ENCODE measurements at places on chromosomes 3 and 15.
A peak's percentile ranks its signal among the peaks of the same experiment; 100 is the strongest.

DNA sequence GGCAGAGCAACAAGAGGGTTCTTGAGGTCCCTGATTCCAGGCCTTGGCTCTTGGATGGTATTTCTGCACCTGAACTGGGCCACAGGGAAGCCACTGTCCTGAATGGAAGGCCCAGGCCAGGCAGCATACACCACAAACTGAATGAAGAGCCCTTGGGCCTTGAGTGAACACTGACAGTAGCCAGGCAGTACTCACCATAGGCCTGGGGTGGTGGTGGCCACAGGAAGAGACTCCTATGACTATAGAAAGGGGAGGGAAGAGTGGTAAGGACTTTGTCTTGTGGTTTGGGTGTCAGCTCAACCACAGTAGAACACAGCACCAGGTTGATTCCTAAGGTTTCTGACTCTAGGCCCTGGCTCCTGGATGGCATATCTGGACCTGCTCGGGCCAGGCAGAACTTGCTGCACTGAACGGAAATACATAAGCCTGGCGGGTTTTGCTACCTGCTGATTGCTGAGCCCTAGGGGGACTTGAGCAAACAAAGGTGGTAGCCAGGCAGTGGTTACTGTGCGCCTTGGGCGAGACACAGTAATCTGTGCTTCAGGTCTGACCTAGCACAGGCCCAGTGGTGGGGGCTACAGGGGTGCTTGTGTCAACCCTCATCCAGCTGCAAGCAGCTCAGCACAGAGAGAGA lies 241.4 kb downstream of the ISL2 start:
- DNase-seq: no peak

GRCh38 chr15:48868023-48868422 lies 9.9 kb upstream of the EID1 start:
- no peak for DNase-seq

DNA sequence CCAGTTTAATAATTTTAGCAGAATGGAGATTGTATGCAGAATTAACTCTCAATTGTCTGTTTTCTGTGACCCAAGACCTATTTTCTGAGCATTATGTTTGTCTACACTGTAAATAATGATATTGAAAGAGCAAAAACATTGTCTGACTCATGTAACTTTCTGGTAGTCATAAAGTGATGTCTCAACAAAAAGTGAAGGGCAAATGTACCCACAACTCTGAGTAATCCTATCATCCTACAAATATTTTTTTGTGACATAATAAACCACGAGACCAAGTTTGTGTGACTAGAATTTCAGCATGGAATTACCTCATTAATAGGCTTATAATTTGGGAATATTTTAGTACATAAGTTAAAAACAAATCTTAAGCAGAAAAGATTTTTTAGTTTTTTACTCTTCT lies 15.4 kb upstream of the ABHD10 start:
- DNase-seq: no peak

DNA sequence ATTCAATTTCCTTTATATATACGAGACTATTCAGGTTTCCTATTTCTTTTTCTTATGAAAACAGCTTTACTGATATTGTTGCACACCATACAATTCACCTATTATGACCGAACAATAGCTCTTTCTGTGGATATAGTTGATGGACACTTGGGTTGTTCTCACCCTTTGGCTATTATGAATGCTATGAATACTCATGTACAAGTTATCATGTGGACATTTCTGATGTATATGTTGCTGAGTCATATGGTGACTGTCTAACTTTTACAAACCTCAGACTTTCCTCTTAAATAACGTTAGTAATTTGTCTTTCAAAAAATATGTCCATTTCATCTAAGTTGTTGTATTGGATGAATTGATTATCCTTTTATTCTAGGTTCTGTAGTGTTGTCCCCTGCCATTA lies 15.7 kb upstream of the USF3 start:
- DNase-seq: no peak

DNA sequence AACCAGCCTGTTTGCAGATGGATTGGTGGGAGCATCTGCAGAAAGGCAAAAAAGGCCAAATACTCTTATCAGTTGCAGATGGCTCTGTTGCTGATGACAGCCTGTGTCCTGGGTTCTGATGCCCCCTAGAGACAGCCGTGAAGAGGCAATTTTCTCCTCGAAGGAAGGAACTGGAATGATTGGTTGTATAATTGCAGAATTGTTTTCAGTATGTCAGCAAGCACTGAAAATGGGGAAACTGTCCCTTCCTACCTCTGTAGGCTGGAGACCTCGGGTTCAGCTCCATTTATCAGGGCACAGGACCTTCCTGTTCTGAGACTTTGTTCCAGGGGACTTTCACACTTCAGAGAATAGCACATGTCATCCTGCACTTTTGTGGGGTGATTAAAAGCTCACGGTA lies 103.0 kb downstream of the PGPEP1L start:
- DNase-seq: no peak

- no peak for DNase-seq
Observed at GRCh38 chr3:195711813-195712534, 8.8 kb upstream of the MUC20 start.

GRCh38 chr3:187951452-187952190 lies 202.3 kb upstream of the LPP start:
- no peak for DNase-seq

- no peak for DNase-seq
Observed at GRCh38 chr3:187669675-187670504, at the start of gene SST. Gene SST (minus strand): TSS chr3:187670394. CDS start chr3:187670291, 103 bp downstream.

- DNase-seq: no peak
Observed at GRCh38 chr15:69526081-69527061, 73.8 kb downstream of the RPLP1 start.

GRCh38 chr15:89899295-89899945 lies 5.6 kb upstream of the AP3S2 start:
- DNase-seq: peak; percentile 81

GRCh38 chr3:186142393-186142932 lies 33.6 kb upstream of the ETV5 start:
- no peak for DNase-seq

DNA sequence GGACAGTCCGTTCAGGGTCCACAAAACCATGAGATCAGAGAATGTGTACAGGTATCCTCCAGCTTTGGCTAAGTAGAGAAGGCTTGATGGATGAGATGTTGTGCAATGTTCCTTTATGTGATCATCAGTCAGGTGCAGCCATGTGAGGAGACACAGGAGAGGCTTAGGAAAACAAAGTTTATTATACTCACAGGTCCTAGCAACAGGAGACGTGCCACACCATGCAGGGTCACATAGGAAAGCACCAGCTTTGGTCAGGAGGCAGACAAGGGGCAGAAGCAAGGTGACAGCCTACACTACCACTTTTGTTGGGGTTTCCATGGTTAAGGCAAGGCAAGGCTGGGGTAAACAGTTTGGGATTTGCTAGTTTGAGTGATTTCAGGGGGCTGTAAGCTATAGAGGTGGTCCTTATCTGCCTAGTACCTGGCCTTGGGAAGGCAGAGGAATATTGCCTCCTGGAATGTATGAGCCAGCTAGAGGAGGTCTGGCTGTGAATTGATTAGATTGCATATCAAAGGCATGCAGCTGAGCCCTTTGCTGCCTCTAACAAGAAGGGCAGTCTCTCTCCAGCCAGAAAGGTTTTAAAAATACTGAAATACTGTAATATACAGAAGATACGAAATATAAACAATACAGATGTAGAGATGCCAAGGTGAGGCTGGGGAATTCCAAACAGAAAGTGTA lies 248.6 kb downstream of the RYR3 start:
- no peak for DNase-seq

GRCh38 chr3:41125258-41125657 lies 74.0 kb upstream of the CTNNB1 start:
- DNase-seq: no peak

- no peak for DNase-seq
Observed at GRCh38 chr3:8762607-8763377, 6.6 kb downstream of the OXTR start.

- DNase-seq: no peak
Observed at GRCh38 chr3:36060950-36061349, 319.4 kb upstream of the STAC start.

DNA sequence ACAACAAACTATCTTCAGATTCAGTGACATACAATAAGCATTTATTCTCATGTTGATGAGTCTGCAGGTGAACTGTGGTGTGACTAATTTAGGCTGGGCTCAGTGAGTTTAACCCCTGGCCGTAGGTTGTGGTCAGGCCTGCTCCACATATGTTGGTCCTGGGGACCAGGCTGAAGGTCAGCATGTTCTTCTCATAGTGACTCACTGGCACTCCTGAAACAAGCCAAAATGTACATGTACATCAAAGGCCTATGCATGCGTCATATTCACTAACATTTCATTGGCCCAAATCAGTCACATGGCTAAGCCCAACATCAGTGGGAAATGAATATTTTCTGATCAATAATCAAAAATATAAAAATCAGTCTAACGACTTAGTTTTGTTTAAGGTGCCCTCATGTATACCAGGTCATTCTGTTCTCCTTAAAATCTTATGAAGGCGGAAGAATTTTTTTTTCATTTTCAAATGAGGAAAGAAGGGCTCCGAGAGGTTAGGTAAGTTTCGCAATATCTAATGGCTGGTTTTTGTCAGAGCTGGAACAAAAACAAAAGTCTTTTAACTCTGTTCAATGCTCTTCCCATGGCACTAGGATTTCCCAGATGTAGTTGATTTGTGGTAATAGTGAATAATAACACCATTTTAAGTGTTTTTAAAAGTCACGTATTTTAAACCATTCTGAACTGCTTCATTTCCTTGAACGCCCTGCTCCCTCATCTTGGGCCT lies 148.5 kb downstream of the MFSD1 start:
- DNase-seq: no peak

- DNase-seq: no peak
Observed at GRCh38 chr3:118213892-118214291, 820.8 kb downstream of the IGSF11 start.

GRCh38 chr3:41265823-41266273 lies 66.5 kb downstream of the CTNNB1 start:
- no peak for DNase-seq

DNA sequence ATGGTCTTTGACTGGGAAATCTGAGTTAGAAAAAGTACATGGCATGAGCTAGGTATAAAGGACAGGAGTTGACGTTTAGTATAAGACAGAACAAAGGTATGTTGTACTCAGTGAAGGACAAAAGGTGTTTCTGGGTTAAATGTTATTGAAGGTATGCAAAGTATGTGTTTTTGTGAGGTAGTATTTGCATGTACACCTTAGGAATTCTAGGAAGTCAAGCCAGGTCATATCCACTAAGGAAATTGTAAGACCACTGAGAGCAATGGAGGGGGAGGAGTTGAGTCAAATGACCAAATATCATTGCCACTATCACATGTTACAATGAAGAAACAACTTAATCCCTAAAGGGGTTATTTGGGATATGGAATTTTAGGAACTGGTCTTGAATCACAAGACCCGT lies 24.4 kb upstream of the TGFBR2 start:
- DNase-seq: no peak

GRCh38 chr3:86744051-86744450 lies 246.9 kb downstream of the VGLL3 start:
- DNase-seq: no peak

DNA sequence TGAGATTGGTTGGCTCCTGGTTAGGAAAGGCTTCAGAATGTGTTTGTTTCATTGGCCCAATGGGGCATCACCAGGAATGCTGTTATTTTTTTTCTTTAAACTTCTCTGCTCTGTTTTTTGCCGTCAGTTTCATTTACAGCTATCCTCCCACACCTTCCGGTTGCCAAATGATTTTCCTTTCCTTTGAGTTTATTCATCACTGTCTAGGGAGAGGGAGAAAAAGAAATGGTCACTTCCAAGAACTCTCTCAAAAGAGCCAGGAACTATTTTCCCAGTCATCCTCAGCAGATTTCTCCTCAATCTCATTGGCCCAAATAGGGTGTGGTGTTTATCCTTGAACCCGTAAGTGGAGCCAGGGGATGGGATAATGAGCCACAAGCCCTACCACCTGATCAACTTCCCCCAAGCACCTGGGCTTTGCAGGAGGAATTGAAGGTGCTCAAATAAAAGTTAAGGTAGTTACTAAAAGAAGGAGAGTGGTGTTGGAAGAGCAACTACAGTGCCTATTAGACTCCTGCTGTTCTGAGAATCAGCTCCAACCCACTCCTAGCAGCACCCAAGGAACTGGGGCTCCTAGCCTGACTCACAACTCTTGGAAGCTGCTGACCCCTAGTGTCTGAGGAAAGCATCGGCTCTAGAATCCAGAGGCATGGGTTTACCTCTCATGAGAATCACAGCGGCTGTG lies 183.8 kb upstream of the IL12A start:
- DNase-seq: peak; percentile 79

- DNase-seq: no peak
Observed at GRCh38 chr3:179658606-179659005, 5.8 kb downstream of the USP13 start.

DNA sequence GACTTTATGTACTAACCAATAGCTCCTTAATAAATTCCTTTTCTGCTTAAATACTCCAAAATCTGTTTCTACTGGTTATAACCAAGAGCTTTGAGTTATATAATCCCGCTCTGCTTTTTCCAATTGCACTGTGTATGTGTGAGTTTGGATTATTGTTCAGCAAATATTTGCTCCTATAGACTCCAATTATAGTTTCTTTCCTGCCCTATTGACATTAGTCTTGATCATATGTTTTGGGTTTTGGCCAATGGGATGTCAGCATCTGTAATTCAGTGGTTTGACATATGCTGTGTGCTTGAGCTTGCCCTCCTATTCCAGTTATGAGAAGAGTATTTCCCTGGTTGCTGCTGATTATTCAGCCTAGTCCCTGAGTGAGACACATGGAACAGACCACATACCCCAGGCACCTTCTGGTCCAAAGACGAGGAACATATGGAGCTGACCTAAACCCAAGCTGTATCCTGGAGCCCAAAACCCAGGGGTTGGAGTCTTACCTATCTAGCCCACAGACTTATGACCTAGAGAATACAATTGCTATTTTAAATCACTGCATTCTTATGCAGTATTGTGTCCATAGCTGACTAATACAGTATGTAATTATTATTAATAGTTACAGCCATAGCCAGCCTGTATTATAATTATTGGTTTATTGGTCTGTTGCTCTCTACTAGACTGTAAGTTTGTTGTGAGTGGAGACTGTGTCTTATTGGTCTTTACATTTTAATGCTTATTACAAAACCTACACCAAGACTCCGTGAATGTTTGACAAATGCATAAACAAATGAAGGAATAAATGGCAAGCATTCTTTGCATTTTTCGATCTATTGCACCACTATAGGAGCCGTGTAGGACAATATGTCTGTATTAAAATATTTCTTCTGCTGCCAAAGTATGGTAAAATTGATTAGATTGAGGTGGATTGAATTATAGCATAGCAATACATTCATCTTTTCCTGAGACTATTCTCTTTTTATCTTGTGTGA lies 11.7 kb upstream of the ZNF280D start:
- DNase-seq: no peak

DNA sequence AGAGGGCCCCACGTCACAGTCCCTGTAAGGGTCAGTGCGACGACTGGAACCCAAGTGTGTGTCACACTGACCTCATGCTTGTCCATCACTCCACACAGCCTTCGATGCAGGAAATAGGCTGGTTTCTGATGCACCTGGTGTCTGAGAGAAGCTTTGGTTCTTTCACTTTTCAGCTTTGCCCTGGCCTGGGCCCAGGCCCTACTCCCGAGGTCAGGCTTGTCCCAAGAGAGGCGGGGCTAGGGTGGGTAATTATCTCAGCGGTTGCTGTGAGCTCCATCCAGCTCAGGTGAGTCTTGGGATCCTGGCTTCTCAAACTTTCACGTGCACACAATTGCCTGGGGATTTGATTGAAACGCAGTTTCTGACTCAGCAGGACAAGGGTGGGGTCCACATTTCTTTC lies 19.6 kb upstream of the CHRNB4 start:
- DNase-seq: no peak

- peak; percentile 94 for DNase-seq
Observed at GRCh38 chr3:194333212-194333980, 17.7 kb downstream of the CPN2 start.

- DNase-seq: peak; percentile 16
Observed at GRCh38 chr15:65550681-65551098, 20.4 kb downstream of the HACD3 start.

GRCh38 chr15:73495181-73495580 lies 52.2 kb downstream of the REC114 start:
- DNase-seq: no peak

All from small intestine (tissue), 16 donors.